Adrenal gland (tissue), 19 donors: ENCODE measurements at places on chromosomes 5 and 9. TPM values are rescaled to one million over a fixed set of nuclear protein-coding genes. Genes with fewer than 3 reads are reported as not detected.

The PCDH12 gene
- 16.0 TPM for total RNA-seq

- DNase-seq = no peak
- no peak overlapping the region for H3K4me3 ChIP-seq
- no peaks in the 10 kb centered on the region for H3K27me3 ChIP-seq
- H3K27ac ChIP-seq = no peak overlapping the region
Measured at GRCh38 chr5:79423296-79423695, 90.6 kb downstream of the HOMER1 start.

DNA sequence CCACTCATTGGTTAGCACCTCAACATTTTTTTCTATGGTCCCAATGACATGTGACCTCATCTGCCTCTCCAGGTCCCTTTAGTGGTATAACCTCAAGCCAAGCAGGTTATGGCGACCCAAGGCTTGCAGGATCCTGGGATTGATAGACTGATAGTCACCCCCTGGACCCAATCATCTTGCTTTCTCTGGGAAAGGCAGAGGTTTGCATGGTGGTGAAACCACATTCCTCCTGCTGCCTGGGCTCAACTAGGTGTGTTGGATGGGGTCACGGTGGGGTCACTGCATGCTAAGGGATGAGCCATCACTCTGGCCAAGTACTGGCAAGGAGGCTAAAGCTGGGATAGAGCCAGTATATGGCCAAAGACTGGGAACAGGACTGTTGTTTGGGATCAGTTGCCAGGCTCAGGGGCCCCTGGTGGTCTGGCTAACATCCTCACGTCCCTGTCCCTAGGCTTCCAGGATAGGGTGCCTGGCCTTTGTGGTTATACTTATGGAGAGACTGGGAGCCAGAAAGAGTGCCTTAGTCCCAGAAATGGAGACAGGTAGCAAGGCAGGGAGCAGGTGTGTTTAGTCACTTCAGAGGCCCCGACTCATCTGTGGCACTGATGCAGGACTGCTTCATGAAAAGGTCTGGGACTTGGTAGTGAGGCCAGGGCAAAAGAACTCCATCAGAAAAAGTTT lies 4.6 kb upstream of the SMIM32 start:
- H3K4me1 ChIP-seq = no peaks in the 10 kb centered on the region
- no peak overlapping the region for H3K4me3 ChIP-seq
- no peak for DNase-seq
- H3K36me3 ChIP-seq = no peaks in the 10 kb centered on the region
- H3K27ac ChIP-seq = no peak overlapping the region
- H3K27me3 ChIP-seq = peaks cover 7% of the 10 kb centered on the region

- no peak overlapping the region for H3K27ac ChIP-seq
- peaks cover 25% of the 10 kb centered on the region for H3K4me1 ChIP-seq
Measured at GRCh38 chr9:121498150-121498486, 1.5 kb downstream of the GGTA1 start.

GRCh38 chr9:5586391-5586802 lies 42.5 kb upstream of the RIC1 start:
- H3K27me3 ChIP-seq = no peaks in the 10 kb centered on the region
- H3K4me3 ChIP-seq = no peak overlapping the region
- peak overlapping the region; percentile 37 for H3K27ac ChIP-seq
- no peaks in the 10 kb centered on the region for H3K36me3 ChIP-seq

DNA sequence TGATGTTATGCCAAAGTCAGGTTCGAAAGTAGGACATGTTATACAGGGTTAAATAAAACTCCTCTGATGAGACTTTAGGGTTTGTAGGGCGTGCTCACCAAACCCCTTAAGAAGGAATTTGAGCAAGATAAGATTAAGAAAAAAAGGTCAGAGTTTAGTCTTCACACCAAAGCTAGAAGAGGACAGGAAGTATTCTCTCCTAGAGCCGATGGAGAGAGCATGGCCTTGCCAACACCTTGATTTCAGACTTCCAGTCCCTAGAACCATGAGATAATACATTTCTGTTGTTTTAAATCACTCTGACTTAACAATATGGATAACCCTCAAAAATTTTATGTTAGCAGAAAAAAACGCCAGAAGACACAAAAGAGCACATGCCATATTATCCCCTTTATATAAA lies 16.3 kb upstream of the PLCXD3 start:
- no peak overlapping the region for H3K4me3 ChIP-seq
- peaks cover 12% of the 10 kb centered on the region for H3K4me1 ChIP-seq
- no peaks in the 10 kb centered on the region for H3K27me3 ChIP-seq
- H3K36me3 ChIP-seq = no peaks in the 10 kb centered on the region

DNA sequence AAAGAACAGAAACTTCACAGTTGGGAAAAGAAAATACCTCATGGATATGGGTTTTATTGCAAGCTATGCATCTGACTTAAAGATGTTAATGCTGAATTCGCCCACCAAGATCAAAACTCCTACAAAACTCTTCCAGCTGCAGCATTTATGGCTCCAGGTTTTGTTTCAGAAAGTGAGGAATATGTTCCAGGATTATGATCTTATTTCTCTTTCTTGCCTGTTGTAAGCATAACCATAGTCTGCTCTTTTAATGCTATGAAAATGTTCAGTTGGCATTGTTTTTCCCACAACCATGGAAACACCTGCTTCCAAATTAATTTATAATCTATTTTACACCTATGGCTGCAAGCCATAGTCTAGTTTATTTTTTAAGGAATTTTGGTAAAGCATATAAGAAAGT lies 34.9 kb upstream of the FST start:
- no peaks in the 10 kb centered on the region for H3K36me3 ChIP-seq
- no peaks in the 10 kb centered on the region for H3K27me3 ChIP-seq
- no peak overlapping the region for H3K27ac ChIP-seq
- no peak overlapping the region for H3K4me3 ChIP-seq
- no peaks in the 10 kb centered on the region for H3K4me1 ChIP-seq
- no peak for DNase-seq

GRCh38 chr9:23412046-23412445 lies 414.0 kb downstream of the ELAVL2 start:
- no peaks in the 10 kb centered on the region for H3K4me1 ChIP-seq
- no peaks in the 10 kb centered on the region for H3K27me3 ChIP-seq
- no peak overlapping the region for H3K27ac ChIP-seq
- H3K4me3 ChIP-seq = no peak overlapping the region

The TMOD1 gene
- 67.6 TPM for total RNA-seq

DNA sequence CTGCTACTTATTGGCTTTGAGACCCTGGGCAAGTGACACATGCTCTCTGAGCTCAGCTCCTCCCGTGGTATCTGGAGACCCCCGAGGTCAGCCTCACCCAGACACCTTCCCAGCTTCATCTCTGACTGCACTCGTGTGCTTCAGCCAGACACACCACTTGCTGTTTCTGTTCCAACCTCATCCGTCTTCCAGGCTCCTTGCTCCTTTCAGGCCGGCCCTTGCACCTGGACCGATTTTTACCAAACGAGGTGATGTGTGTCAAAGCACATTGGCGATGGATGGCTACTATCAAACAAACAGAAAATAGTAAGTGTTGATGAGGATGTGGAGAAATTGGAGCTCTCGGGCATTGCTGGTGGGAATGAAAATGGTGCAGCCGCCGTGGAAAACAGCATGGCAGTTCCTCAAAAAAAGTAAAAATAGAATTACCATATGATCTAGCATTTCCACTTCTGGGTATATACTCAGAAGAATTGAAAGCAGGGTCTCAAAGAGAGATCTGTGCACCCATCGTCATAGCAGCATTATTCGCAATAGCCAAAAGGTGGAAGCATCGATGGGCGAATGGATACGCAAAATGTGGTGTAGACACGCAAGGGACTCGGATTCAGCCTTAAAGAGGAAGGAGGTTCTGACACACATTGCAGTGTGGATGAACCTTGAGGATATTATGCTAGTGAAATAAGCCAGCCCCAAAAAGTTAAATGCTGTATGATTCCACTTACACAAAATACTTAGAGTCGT lies 96.1 kb upstream of the IER5L start:
- no peaks in the 10 kb centered on the region for H3K4me1 ChIP-seq
- H3K27me3 ChIP-seq = no peaks in the 10 kb centered on the region
- H3K36me3 ChIP-seq = no peaks in the 10 kb centered on the region

GRCh38 chr9:9746826-9747225 lies 866.0 kb downstream of the PTPRD start:
- no peaks in the 10 kb centered on the region for H3K36me3 ChIP-seq
- no peaks in the 10 kb centered on the region for H3K27me3 ChIP-seq
- H3K27ac ChIP-seq = no peak overlapping the region
- no peak overlapping the region for H3K4me3 ChIP-seq
- DNase-seq = no peak

DNA sequence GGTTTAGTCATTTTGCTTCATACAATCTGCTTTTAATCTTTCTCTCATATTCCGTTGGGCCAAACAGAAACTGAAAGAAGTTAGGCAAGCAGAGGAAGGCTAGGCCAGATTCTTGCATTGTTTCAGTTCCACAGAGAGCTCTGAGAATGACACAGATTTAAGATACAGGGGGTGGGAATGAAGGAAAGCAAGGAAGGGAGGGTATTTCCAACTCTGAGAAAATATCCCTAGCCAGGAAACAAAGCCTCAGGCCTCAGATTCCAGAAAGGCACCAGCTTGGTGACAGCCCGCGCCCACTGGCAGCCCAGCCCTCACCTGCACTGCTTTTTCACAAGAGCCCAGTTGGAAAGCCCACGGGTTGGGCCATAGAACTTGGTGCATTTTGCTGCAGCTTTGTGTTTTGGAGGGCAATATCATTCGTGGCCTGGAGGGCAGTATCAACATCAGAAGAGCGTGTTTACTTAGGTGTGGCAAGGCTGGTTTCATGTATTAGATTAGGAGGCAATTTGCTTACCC lies 63.5 kb downstream of the ENC1 start:
- no peak overlapping the region for H3K4me3 ChIP-seq
- no peak for DNase-seq
- H3K27me3 ChIP-seq = no peaks in the 10 kb centered on the region
- peak overlapping the region; percentile 26 for H3K27ac ChIP-seq
- no peaks in the 10 kb centered on the region for H3K4me1 ChIP-seq

- H3K27me3 ChIP-seq = no peaks in the 10 kb centered on the region
- no peak overlapping the region for H3K4me3 ChIP-seq
- no peaks in the 10 kb centered on the region for H3K36me3 ChIP-seq
- peak; percentile 17 for DNase-seq
- no peak overlapping the region for H3K27ac ChIP-seq
Measured at GRCh38 chr5:394671-395155, 48.3 kb upstream of the EXOC3 start.

GRCh38 chr9:93261281-93261680 lies 77.3 kb downstream of the WNK2 start:
- DNase-seq = no peak
- no peaks in the 10 kb centered on the region for H3K27me3 ChIP-seq
- no peak overlapping the region for H3K27ac ChIP-seq
- H3K36me3 ChIP-seq = no peaks in the 10 kb centered on the region
- no peaks in the 10 kb centered on the region for H3K4me1 ChIP-seq

The FOXD1 gene
- total RNA-seq = 6.5 TPM

GRCh38 chr9:81416476-81417298 lies 272.7 kb downstream of the TLE1 start:
- H3K27ac ChIP-seq = no peak overlapping the region
- no peak for DNase-seq
- H3K27me3 ChIP-seq = no peaks in the 10 kb centered on the region
- H3K4me1 ChIP-seq = no peaks in the 10 kb centered on the region
- no peak overlapping the region for H3K4me3 ChIP-seq
